ENCODE measurements at places on chromosomes 5 and 9.
A peak's percentile ranks its signal among the peaks of the same experiment; 100 is the strongest.

- no peak for DNase-seq
These were observed 10.6 kb downstream of the C1QTNF2 start for GRCh38 chr5:160359816-160360215.

DNA sequence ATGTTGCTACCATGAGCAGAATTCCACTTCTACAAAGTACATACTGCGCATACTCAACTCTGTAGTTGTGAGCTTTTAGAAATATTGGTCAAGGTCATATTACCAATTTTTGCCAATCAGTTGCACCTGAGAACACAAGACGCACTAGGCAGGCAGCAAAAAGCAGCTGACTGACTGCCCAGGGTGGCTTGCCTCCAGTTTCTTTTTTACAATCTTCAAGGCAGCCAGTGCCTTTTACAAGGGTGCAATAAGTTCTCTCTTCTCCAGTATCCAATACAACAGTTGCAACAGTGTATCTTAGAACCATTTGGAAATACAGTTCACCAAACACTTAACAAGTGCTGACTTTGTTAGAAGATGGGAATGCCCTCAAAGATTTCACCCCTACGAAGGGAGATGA lies 16.1 kb upstream of the FOXB2 start:
- DNase-seq = no peak

- no peak for DNase-seq
These were observed 23.8 kb downstream of the CD14 start for GRCh38 chr5:140609126-140609525.

DNA sequence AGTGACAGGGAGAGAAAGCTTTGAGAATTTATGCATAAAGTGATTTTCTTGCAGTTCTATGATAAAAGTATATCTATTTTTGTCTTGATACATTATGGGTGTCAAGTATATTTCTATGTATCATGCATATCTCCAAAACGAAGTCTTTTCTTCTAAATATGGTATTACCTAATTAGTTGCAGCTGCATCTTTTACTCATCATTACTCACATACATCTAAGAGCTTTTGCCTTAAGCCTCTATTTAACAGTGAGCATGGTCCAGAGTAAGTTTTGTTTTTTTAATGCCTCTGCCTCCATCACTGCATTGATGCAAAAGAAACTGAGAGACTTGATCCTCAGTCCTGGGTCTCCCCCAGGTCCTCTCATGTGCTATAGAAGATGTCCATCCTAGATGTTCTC lies 40.0 kb upstream of the SMC5 start:
- DNase-seq = no peak

DNA sequence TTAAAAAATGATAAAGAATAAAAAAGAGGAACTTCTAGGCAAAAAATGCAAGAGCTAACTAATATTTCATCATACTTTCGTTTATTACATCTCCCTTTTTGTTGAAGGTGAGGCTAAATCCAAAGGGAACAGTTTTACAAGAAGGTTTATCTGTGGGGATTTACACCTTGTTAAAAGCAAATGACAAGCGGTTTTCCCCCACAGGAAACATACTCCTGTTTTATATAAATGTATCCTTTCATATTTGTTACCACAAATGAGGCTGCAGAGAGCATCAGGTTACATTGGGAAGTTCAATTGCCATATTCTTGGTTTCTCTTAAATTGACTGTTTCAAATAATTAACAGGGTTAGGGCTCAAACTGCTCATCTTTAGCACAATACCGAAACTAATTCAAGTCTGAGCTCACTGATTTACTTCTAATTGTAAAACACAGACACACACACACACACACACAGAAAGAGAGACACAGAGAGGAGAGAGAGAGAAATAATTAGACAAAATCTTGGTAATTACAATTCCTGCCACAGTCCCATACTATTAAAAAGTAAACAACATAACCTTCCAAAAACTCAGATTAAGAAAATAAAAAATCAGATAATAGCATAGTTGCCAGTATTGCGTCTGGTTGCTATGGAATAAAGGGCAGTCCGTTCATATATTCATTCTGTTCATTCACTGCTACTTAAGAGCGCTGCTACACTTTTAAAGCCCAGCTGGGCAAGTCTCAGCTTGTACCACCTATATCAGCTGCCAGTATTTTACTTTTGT lies 17.1 kb downstream of the RFX3 start:
- no peak for DNase-seq

- DNase-seq = no peak
These were observed 193.1 kb downstream of the GLIS3 start for GRCh38 chr9:4106760-4107143.

DNA sequence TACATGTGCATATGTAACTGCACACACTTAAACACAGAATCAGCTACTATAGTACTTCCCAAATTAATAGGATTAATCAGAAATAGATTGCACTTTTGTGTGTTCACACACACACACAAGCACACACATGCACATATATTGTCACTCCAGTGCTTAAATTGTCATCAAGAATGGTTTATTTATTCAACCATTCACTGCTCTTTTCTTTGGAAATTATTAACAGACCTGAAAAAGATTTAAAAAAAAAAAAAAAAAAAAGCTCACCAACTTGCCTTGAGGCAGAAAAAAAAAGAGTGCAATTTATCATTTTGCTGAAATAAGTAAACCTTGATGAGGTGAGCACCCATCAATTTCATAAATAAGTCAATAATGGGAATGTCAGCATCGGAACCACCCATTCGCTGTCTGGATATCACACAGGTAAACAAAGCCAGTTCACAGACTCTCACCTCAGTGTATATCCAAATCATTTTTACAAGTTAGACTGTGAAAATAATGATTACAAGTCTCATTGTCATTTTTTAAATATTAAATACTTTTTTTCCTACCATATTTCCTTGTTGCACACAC lies 562.8 kb downstream of the BNC2 start:
- no peak for DNase-seq

- DNase-seq = no peak
These were observed at the start of gene IL11RA for GRCh38 chr9:34651876-34652601. Gene IL11RA (plus strand): TSS chr9:34652185. CDS start chr9:34655218, 3,033 bp downstream.

DNA sequence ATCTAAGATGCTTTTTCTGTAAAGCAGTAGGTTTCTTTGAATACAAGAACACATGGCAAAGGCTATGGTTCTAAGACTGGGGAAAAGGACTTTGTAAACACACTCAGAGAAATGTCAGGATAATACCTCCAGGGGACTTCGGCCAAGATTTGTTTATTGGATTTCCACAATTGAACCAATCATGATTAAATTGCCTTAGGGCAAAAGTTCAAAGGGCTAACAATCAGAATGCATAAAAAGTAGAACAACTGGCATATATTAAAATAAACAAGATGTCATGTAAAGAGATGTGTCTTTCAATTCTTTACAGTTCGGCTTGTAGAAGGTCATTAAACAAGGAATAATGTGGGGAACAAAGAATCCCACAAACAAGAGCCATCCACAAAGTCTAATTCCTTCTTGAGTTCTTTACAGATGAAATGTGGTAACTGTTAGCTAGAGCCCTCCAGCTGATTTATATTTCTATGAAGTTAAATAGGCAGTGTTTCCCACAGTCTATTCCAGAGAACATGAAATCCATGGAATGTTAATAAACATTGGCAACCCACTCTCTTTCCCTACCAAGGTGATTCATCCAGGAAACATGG lies 565.5 kb downstream of the ZNF608 start:
- no peak for DNase-seq

GRCh38 chr5:17916446-17916845 lies 282.2 kb downstream of the TAF11L14 start:
- DNase-seq = no peak

- no peak for DNase-seq
These were observed 145.7 kb downstream of the EBF1 start for GRCh38 chr5:158953929-158954534.

DNA sequence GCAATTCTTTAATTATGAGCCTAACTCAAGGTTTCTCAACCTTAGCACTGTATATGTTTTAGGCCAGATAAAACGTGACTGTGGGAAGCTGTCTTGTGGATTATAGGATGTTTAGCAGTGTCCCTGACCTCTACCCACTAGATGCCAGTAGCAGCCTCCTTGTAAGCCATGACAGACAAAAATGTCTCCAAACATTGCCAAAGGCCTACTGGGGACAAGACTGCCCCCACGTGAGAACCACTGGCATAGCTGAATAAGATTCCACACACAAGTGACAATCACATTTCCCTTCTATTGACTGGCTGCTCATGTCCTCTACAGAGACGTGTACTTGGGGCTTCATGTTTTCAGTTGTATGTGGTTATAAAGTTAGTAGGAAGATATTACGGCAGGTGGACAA lies 55.4 kb downstream of the GOLM1 start:
- DNase-seq = no peak

GRCh38 chr5:151184316-151185042 lies 26.9 kb upstream of the ANXA6 start:
- DNase-seq = no peak

DNA sequence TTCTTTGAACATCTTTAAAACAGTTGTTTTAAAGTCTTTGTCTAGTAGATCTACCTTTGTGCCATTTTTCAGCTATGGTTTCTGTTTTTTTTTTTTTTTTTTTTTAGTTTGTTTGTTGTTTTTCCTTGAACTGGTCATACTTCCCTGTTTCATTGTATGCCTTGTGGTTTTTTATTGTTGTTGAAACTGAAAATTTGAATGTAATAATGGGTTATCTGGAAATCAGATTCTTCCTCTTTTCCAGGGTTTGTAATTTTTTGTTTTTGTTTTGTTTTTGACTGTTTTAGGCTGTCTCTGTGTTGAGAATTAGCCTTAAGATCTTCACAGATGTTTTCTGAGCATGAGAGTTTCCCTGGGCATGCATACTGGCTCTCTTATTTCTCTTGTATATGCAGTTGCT lies 269.6 kb upstream of the DAP start:
- no peak for DNase-seq

- DNase-seq = no peak
These were observed 306.2 kb downstream of the PIK3R1 start for GRCh38 chr5:68521776-68522175.

- no peak for DNase-seq
These were observed 28.1 kb downstream of the DYNC2I2 start for GRCh38 chr9:128628471-128629048.

GRCh38 chr5:43567967-43568366 lies 11.1 kb upstream of the PAIP1 start:
- DNase-seq = no peak

- DNase-seq = peak; percentile 4
These were observed 32.6 kb upstream of the TMOD1 start for GRCh38 chr9:97468658-97469448.

DNA sequence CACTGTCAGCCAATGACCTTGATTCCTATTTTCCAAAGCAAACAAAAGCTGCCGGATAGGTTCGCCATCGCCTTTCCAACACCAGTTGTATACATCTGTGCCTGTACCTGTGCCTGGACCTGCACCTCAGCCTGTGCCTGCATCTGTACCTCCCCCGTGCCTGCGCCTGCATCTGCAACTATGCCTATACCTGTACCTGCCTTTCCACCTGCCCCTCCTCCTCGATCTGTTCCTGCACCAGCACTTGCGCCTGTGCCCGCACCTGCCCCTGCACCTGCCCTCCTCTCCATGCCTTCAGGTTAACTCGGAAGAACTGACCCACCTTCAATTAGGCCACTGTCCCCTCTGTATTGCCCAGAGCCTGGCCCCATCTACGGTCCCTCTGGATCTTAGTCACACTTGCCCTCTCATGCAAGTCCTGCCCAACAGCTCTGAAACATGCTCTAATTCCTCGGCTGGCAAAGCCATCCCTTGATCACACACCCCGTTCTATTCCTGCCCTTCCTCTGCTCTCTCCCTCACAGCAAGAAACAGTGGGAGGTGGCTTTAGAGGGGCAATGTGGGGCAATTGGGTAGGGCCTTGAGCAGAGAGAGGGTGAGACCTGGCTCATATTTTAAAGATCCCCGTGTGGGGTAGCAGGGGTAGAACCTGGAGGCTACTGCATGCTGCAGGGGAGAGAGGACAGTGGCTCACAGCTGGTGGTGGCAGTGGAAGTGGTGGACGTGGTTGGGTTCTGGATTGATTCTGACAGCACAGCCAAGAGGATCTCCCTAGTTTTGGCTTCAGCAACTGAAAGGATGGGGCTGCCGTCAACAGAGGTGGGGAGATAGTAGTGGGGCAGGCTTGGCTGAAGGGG lies 59.6 kb upstream of the PHYKPL start:
- no peak for DNase-seq

Data from activated CD4-positive, CD25-positive, alpha-beta regulatory T cell (primary cell).